ENCODE measurements at places on chromosomes 6 and 20.

DNA sequence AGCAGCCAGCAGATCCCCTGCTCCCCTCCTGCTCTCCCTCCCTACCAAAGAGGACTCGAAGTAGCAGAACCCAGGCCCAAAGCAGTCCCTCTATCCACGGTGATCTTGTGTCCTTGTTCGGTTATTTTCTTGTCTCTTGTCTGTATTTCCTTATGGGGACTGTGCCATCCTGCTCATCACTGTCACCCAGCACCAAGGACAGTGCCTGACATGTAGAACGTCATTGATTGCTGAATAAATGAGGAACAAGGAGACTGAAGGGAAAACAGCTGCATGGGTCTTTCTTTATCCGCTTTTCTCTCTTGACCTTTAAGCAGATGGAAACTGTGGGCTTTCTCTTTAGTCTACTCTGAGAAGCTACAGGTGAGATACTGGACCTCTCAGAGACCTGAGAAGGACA, 29.4 kb upstream of the ZNF831 start:
- no peak for DNase-seq

- no peak for DNase-seq
Observed at GRCh38 chr6:166904101-166904746, 52.1 kb downstream of the RNASET2 start.

DNA sequence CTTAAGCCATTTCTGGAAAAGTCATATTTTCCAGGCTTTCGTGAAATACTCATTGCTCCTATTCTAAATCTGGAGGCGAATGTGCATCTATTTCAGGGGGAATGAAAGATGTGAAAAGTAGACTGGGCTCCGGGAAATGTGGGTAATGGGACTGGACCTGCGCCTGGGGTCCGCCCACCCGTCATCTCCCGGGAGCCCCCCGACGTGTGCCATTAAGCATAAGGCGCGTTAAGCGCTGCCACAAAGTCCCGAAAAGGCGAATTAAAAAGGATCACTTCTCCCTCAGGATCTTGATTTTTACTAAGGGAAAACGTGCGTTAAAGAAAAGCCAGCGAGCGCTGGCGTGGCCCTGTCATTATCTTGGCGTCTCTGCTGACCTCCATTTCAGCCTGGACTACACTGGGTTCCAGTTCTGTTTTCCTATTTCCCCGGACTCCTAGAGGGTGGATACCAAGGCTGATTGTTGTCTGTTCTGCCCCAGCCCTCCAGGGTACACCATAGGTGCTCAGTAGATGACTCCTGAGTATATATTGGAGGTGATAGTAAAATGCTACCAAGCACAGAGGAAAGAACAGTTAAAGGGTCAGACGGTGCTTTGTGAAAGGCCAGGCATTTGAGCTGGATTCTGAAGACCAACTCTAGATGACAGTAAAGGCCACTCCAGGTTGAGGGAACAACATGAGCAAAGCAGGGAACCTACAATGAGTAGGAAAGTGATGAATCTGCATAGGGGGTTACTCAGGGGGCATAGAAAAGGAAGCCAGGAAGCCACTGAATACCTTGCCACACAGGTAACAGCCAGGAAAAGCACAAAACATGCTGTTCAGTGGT, 89.2 kb upstream of the ARID1B start:
- DNase-seq = no peak

DNA sequence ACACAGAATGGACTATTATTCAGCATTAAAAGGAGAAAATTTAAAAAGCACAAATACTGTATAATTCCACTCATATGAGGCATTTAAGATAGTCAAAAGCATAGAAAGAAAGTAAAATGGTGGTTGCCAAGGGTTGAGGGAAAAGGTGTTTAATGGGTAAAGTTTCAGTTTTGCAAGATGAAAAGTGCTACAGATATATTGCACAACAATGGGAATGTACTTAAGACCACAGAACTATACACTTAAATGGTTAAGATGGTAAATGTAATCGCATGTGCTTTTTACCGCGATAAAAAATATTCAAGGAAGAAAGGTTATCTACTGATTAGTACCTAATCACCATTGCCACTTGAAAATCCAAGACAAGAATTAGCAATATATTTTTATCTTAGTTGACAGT, 71.8 kb upstream of the NOX3 start:
- no peak for DNase-seq

GRCh38 chr6:36836111-36837021, 2.9 kb downstream of the CPNE5 start:
- no peak for DNase-seq

DNA sequence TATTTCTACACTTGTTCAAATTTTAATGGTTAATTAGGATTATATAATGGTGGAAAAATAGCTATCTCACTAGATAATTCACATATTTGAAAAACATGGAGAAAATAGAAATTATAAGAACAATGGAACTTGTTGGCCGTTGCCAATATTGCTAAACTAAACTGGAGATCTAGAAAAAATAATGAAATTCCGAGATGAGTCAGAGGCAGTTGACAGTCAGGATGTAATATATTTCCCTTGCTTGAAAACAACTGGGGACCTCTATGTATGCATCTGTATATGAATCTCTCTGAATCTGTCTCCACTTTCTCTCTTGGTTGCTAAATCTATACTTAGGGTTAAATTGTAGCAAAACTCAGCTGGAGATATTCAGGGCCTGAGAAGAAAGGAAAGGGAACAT, 1108.2 kb upstream of the GJE1 start:
- DNase-seq = no peak

GRCh38 chr20:13024596-13024995, 15.8 kb downstream of the SPTLC3 start:
- no peak for DNase-seq

DNA sequence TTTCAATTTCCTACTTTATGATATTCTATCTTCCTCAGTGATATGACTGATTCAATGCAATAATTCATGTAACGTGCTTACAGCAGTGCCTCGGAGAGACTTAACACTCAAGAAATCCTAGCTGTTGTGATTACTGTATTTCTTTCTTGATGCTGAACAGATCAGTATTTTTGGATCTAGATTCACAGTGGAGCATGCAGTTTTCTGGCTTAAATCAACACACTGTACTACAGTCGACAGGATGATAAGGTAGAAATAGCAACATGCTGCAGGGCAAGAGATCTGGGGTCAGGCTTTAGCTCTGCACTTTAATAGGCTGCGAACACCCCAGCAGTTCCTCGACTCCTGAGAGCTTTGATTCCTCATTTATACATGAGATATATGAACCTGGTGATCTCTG, 161.0 kb downstream of the AIG1 start:
- DNase-seq = no peak

DNA sequence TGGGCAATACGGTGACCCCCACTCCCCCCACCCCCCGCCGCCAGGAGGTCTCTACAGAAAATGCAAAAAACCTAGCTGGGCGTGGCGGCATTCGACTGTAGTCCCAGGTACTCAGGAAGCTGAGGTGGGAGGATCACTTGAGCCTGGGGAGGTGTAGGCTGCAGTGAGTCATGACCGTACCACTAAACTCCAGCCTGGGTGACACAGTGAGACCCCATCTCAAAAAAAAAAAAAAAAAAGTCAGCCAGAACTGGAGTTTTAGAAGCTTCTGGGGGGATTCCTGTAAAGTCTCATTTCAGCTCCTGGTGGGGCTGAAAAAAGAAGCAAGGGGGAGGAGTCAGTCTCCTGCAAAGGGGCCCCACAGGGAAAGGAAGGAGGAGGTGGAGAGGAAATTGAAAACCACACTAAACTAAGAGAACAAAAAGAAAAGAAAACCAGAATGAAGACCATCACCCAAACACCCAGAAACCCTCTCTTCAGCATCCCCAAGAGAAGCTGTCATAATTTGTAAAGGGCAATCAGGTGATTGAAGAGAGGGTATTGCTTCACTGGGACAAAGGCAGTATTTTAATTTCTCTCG, 50.4 kb downstream of the NOL4L start:
- no peak for DNase-seq

DNA sequence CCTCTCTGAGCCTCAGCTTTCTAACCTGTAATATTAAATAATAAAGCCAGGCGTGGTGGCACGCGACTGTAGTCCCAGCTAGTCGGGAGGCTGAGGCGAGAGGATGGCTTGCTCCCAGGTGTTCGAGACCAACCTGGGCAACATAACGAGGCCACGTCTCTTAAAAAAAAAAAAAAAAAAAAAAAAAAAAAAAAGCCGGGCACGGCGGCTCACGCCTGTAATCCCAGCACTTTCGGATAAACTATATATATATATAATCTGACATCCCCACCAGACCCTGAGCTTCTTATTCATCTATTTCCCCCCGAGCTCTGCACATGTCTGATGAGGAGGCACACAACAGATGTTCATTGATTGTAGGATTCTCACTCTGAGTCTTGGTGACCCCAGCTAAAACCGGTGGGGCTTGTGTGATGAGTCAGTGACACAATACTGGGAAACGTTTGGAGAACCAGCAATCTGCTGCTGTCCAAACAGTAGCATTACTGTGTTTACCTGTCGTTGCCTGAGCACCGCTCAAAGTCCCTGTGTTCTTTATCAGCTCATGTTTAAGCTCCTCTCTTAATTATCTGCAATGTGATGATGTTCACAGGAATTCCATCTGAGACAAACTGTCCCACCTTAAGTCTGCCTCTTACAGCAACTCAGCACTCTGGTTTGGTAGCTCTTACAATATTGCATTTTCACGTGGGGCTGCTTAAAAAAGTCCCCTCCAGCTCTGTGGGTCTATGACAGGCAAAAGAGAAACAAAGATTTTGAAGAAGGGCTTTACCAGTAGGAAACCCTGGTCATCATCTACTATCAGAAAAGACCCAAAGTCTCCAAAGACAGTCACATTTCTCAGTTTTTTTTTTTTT, 1.0 kb upstream of the SPATA2 start:
- no peak for DNase-seq

- no peak for DNase-seq
Observed at GRCh38 chr6:19549109-19549508, 288.1 kb upstream of the ID4 start.

GRCh38 chr6:170096191-170096802, 194.6 kb downstream of the DLL1 start:
- DNase-seq = no peak

DNA sequence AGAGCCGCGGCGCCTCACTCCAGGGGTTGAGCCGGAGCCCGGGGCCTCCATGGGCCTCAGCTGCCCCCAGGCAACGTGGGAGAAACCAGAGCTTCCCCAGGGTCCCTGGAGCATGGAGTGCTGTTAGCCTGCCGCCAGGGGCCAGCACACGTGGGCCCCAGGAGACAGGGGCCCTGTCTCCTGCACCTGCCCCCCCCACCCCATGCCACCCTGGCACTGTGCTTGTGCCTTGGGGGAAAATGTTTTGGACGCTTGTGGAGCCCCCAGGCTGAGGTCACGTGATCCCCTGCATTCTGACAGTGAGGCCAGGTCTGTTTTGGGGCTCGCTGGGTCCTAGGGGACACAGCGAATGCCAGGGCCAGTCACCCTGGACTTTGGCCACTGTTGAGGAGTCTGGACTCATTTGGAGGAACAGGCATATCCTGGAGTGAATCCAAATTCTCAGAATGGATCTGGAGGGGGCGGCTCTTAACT, 30.2 kb upstream of the MPC1 start:
- DNase-seq = no peak

- no peak for DNase-seq
Observed at GRCh38 chr6:39926668-39927067, 7.6 kb downstream of the MOCS1 start.

DNA sequence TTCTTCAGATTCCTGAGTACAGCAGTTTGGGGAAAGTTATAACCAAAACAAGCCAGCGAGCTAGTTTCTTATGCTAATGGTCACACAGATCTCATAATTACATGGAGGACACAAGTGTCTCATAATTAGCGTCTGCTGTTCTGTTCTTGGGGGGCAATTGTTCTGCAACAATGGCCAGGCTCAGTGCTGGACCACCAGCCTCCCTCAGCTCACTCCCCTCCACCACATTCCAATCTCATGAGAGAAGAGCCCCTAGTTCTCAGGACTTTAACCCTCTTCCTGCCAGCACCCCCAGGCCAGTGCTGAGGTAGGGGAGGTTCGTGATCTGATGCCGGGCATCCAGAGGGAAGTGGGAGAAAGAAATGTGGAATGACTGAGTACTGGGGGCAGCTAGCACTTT, 20.2 kb upstream of the TOX2 start:
- DNase-seq = no peak

- no peak for DNase-seq
Observed at GRCh38 chr6:128046033-128046432, 145.2 kb upstream of the THEMIS start.

DNA sequence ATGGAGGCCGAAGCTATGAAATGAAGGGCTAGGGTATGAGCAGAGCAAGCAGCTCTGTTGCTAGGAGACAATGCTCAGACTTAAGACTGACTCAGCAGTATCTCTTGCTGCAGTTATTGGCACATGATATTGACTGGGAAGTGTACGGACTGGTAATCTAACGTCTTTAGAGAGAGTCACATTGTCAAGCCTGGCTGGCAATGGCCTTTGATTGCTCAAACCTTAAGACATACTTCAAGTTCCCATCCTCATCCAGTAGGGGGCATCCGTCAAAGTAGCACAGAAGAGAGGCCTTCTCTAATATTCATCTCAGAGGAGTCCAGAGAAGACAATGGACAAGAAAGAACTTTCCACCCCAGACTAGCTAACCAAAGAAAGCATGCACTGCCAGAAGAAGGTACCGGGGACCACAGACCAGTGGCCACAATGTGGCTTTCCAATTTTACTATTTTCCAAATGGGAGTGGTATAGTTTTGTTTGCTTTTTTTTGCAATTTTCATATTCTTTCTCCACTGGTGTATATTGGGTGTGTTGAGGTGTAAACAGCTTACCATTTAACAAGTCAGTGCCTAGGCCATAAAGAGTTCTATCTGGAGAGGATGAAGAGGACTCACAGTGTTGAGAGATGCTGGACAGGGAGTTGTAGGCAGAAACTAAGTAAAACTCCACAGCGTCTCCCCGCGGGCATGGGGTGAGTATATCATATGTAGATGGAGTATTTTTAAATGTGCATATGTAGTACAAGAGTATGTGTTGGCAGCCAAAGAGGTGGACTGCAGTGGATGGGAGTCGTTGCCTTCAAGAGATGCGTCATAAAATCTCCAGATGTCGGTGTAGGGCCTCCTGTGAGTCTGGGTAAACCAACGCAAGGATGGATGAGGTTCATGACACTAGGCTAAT, 36.7 kb downstream of the LRFN2 start:
- DNase-seq = no peak

DNA sequence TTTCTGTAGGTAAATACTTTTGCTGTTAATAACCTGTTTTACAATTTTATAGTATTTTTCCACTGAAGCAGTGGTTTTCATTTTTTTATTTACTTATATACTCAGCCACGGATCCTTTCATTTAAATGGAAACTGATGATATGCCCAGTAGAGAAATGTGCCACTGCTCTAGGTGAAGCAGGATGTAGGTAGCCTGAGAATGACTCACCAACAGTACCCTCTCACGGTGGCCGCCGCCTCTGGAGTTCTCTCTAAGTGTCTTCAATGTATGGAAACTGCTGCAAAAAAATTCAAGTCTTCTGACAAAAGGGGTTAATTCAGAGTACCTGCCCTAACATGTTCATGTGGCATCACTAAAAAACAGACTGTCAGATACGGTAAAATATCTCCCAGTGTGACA, 6.4 kb downstream of the EYA4 start:
- DNase-seq = no peak

Data from NCI-H446 (cell line).